DMS153 (cell line): ENCODE measurements at places on chromosomes 2 and 18.

GRCh38 chr2:73952499-73953446 is 26.1 kb downstream of the DGUOK start:
- no peak for DNase-seq

- DNase-seq: peak; percentile 90
Observed at GRCh38 chr2:65432227-65433190, at the start of gene SPRED2. Gene SPRED2, minus strand, starts transcription at chr2:65432599. Its CDS starts 612 bp downstream, at chr2:65431987.

DNA sequence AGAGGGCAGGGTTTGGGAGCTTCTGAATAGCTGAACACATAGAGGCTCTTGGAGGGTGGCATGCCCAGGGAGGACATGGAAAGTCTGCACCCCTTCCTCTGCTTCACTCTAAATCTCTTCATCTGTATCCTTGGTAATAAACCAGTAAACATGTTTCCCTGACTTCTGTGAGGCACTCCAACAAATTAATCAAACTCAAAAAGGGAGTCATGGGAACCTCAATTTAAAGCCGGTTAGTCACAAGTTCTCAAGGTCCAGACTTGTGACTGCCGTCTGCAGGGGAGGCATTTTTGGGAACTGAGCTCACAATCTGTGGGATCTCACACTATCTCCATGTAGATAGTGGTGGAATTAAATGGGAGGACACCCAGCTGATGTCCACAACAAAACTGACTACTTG is 33.1 kb upstream of the STON1 start:
- no peak for DNase-seq

GRCh38 chr2:142741764-142742269 is 135.6 kb upstream of the KYNU start:
- no peak for DNase-seq

DNA sequence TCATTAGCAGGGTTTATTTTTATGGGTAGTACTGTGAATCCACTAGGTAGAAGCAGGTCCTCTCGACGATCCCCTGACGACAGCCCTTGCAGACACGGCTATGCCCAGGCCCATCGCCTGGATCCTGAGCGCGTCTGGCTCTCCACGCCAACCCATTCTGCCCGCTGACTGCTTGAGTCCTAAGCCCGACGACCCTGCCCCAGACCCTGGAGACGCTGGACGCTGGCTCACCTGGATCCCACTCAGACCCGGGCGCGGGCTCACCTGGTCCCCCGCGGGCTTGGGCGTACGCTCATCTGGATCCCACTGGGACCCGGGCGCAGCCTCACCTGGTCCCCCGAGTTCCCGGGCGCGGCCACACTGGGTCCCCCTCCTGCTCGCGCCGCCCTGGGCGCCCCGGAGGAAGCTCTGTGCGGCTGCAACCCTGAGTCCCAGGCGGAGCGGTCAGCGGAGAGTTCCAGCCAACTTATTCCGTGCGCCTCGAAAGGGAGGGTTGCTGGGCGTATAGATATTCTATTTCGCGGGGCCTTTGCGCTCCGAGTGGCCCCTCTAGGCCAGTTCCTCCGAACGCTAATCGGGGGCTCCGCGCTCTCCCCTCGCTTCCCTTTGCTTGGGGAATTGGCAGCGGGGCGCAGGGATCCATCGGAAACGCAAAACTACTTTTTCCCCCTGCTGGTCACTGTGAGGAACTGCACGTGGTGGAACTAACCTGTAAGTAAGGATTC is 22.4 kb upstream of the RMP24 start:
- DNase-seq: peak; percentile 37

- DNase-seq: no peak
Observed at GRCh38 chr2:152894051-152894450, 175.6 kb downstream of the ARL6IP6 start.

- DNase-seq: no peak
Observed at GRCh38 chr2:239201531-239201876, 199.3 kb downstream of the HDAC4 start.

DNA sequence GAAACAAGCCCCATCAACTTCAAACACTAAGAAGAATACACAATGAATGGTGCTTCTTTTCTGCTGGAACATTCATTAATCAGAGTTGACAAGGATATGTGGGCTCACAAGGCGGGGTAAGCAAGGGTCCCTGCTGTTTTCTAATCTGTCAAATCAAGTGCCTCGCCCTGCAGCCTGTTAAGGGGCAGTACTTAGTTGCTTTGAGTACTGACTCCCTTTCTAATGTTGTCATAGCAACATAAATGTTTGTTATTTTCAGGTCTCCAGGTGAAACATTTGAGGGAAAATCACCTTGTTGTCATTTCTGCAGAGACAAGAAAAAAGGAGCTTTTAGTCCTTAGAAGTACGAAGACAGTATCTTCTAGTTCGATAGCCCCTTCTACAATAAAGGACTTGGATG is 284.7 kb upstream of the PKDCC start:
- DNase-seq: peak; percentile 86

- no peak for DNase-seq
Observed at GRCh38 chr18:35740656-35741055, 159.1 kb downstream of the GALNT1 start.

DNA sequence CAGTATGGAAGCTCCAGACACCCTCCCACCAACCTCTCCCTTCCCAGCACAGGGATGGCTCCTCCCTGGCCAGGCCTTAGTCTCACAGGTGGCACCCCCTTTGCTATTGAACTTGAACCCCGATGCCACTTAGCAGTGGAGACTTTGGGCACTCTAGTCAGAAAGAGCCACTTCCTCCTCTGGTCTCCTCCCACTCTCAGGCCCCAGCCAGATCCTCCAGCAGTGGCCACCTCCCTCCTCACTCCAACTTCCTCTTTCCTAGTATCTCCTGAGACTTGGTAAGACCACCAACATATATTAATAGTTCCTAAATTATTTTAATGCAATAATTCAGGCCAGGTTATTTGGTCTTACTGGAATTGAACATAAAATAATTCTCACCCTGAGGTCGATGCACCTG is 437.2 kb upstream of the ID2 start:
- no peak for DNase-seq

DNA sequence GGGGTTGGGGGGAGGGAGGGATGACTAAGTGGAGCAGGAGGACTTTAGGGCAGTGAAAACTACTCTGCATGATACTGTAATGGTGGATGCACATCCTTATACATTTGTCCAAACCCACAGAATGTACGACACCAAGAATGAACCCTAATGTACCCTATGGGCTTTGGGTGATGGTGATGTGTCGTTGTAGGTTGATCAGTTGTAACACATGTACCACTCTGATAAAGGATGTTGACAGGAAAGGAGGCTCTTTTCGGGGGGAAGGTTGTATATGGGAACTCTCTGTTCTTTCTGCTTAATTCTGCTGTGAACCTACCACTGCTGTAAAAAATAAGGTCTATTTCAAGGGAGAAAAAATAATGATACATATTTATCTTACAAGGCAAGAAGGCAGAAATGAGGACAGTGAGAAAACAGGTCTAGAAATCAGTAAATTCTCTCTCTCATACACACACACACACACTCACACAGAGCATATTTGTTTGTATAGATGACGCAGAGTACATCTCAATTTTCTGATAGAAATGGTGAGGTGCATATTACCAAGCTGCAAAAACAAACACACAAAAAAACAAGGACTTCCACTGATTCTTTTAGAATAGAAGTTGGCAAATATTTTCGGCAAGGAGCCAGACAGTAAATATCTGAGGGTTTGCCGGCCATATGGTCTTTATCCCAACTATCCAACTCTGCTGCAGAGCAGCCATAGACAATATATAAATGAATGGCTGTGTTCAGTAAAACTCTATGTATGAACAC is 20.2 kb downstream of the FAM124B start:
- no peak for DNase-seq

- DNase-seq: no peak
Observed at GRCh38 chr18:62458346-62458745, 64.5 kb upstream of the ZCCHC2 start.

- no peak for DNase-seq
Observed at GRCh38 chr2:134132490-134132857, 121.4 kb upstream of the MGAT5 start.

DNA sequence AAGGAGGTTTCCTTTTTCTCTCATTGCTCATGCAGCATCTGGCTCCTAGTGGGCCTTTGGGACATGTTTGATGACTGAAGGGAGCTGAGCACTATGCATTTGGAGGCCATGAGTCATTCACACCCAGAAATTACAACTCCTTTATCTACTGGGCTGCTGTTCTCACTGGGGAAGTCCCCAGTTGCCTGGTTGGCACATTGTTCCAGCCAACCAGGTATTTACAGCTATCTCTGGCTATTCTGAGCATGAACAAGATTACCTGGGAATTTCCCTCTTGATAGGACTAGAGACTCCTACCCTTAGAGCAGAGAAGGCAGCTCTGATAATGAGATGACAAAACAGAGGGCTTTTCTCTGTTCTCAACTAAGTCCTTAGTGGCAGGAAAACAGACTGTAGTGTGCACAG is 206.5 kb downstream of the SETBP1 start:
- DNase-seq: peak; percentile 62

GRCh38 chr2:71464389-71464788 is 11.0 kb downstream of the DYSF start:
- no peak for DNase-seq

- no peak for DNase-seq
Observed at GRCh38 chr2:201707753-201708152, 9.3 kb upstream of the MPP4 start.

GRCh38 chr18:27120246-27120645 is 64.9 kb downstream of the CHST9 start:
- no peak for DNase-seq

GRCh38 chr2:219003267-219003634 is 10.0 kb upstream of the CRYBA2 start:
- DNase-seq: no peak

- no peak for DNase-seq
Observed at GRCh38 chr2:5319493-5319892, 372.7 kb upstream of the SOX11 start.

GRCh38 chr2:60070736-60071489 is 482.5 kb downstream of the BCL11A start:
- no peak for DNase-seq

DNA sequence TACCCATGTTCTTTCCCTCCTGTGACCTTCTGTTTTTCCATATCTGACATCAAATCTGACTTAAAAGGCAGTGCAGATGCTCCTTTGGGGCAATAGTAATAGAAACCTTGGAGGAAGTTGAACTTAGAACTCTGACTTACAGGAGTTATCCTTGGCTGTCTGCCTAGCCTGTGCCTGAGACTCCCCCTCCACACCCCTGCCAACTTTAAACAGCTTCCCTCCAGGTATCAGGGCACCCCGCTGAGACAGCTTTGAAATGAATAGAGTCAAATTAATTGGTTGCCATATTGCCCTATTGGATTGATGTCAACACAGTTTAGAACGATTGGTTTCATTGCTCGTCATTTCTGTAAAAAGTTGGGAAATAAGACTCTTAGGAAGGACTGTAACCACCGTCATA is 322.0 kb downstream of the PRKCE start:
- no peak for DNase-seq

DNA sequence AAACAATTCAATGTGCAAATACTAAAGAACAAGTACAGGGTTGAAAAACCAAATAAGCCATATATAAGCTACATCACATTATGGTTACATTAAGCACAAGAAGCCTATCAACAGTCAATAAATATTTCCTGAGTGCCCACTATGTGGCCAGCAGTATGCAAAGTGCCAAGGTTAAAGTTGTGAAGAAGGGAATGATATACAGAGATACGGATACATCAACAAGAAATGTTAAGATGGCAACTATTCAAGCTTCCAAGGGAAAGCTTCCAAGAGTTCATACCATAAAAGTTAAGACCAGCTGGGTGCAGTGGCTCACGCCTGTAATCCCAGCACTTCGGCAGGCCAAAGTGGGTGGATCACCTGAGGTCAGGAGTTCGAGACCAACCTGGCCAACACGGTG is 14.0 kb downstream of the DYM start:
- no peak for DNase-seq

- DNase-seq: no peak
Observed at GRCh38 chr2:65129286-65129825, 550 bp downstream of the RAB1A start.

- no peak for DNase-seq
Observed at GRCh38 chr2:75090770-75091515, 108.4 kb downstream of the TACR1 start.

- peak; percentile 65 for DNase-seq
Observed at GRCh38 chr2:149017116-149017985, 21.1 kb upstream of the LYPD6B start.

GRCh38 chr2:188391354-188391753 is 99.7 kb downstream of the GULP1 start:
- no peak for DNase-seq

DNA sequence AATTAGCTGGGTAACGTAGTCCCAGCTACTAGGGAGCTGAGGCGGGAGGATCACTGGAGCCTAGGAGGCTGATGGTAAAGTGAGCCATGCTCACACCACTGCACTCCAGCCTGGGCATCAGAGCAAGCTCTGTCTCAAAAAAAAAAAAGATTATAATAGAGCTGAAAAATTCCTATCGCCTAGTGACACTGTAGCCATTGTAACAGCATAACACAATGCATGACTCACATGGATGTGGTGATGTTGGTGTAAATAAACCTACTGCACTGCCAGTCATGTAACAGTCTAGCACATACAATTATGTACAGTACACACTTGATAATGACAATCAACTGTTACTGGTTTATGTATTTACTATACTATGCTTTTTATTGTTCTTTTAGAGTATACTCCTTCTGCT is 39.6 kb downstream of the MGAT4A start:
- DNase-seq: no peak

DNA sequence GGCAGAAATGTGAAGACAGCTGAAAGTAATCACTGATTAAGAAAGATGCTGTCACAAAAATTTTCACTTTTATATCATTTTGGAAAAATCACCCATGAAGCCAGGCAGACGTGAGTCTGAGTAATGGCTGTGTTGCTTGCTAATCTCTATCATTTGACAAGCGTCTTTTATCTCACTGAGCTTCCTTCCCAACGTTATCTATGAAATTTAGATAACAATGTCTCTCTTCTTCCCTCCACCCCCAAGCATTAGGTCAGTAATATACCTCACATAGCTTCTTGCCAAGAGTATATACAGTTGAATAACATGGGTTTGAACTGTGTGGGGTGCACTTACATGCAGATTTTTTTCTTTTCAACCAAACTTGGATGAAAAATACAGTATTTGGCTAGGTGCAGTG is 388.6 kb upstream of the NRXN1 start:
- no peak for DNase-seq

GRCh38 chr2:181761175-181761574 is 80.9 kb upstream of the NEUROD1 start:
- no peak for DNase-seq

GRCh38 chr18:39205565-39206195 is 1640.1 kb upstream of the CELF4 start:
- DNase-seq: no peak

DNA sequence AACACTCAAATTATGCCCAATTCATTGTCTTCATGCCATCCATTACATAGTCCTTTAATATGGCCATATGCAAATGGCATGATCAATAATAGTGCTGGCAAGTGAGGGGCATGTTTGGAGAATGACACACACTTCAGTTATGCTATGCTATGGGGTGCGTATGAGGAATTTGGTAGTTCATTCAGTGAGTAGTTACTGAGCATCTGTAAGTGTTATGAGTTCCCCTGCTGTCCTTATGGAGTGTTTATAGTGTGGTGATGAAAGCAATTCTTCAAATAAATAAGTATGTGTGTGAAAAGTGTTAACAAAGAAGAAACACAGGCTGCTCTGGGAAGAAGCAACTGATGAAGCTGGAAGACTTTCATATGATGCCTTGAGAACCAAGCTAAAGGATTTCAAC is 383.7 kb upstream of the SLC14A2 start:
- DNase-seq: no peak

- DNase-seq: no peak
Observed at GRCh38 chr2:149466635-149467034, 120.9 kb downstream of the MMADHC start.

GRCh38 chr2:118240276-118240675 is 152.0 kb downstream of the INSIG2 start:
- DNase-seq: no peak

GRCh38 chr2:24515335-24515734 is 24.3 kb downstream of the NCOA1 start:
- DNase-seq: no peak
